ENCODE measurements at places on chromosomes 1 and 21.

- no peak for DNase-seq
These were observed 376 bp downstream of the GBP1 start for GRCh38 chr1:89064632-89065031.

GRCh38 chr1:31745096-31745945, 18.8 kb downstream of the ADGRB2 start:
- DNase-seq, result no peak

DNA sequence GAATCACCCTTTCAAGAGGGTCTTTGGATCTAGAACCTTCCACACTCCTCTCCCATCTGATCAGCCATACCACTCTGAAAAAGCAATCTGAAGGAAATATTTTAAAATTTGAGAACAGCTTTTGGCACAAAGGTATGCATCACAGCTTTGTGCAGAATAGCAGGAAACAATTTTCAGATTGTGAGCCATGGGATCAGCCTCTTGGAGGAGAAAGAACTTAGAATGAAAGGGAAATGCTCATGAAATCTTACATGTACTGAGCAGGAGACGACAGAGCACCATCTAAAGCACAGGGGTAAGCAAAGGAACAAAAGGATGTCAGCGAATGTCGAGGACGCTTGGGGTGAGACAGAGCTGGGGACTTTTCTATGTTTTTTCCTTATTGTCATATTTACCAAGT, 54.4 kb downstream of the EDN2 start:
- no peak for DNase-seq

- DNase-seq, result no peak
These were observed 1.3 kb downstream of the CDK18 start for GRCh38 chr1:205505791-205506190.

- no peak for DNase-seq
These were observed 717.5 kb downstream of the RWDD3 start for GRCh38 chr1:95951371-95952102.

DNA sequence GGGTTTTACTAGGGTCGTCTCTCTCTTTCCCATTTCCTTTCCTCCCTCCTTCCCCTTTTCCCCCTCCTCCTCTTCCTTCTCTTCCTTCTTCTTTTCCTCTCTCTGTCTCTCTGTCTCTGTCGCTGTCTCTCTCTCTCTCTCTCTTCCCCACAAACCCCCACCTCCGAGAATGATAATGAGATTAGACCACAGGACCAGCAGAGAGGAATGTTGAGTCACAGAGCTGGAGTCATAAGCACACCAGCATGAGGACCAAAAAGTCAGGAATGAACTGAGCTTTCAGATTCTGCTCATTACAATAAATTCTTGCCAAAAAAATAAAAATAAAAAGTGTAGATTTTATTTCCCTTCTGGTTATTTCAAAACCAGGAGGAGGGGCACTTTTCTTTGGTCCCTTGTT, 377.4 kb downstream of the LTN1 start:
- no peak for DNase-seq

GRCh38 chr1:10692401-10693021, 103.9 kb downstream of the CASZ1 start:
- DNase-seq, result no peak

GRCh38 chr1:166933140-166933539, 42.2 kb downstream of the ILDR2 start:
- DNase-seq, result no peak

GRCh38 chr1:33903210-33903589, 39.3 kb downstream of the HMGB4 start:
- DNase-seq, result no peak

- DNase-seq, result peak; percentile 1
These were observed 1.0 kb upstream of the DIRAS3 start for GRCh38 chr1:68051475-68051874.

- DNase-seq, result no peak
These were observed 72.5 kb upstream of the SMYD2 start for GRCh38 chr1:214208460-214208859.

DNA sequence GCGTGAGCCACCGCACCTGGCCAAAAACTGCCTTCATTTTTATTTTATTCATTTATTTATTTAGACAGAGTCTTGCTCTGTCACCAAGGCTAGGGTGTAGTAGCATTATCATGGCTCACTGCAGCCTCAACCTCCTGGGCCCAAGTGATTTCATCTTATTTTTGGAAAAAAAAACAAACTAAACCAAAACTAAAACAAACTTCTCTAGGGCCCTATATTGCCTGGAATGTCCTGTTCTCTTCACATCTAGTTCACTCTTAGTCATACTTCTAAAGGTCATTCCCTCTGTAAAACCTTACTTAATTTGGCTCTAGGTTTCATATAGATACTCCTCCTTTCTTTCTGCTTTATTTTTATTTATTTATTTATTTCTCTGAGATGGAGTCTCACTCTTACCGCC, 15.6 kb downstream of the RPS27 start:
- DNase-seq, result no peak
